ENCODE measurements at places on chromosomes 6 and 20. TPM values are rescaled to one million over a fixed set of nuclear protein-coding genes. Genes with fewer than 3 reads are reported as not detected.

GRCh38 chr20:53737396-53738038 lies 143.9 kb upstream of the ZNF217 start:
- H3K27me3 ChIP-seq: no peaks in the 10 kb centered on the region
- H3K27ac ChIP-seq: peak overlapping the region; percentile 94
- DNase-seq: no peak
- H3K4me1 ChIP-seq: peaks cover 66% of the 10 kb centered on the region

Gene PROCR
- total RNA-seq: 5.8 TPM

- H3K27ac ChIP-seq: no peak overlapping the region
- peaks cover 4% of the 10 kb centered on the region for H3K4me1 ChIP-seq
- no peaks in the 10 kb centered on the region for H3K36me3 ChIP-seq
- H3K4me3 ChIP-seq: no peak overlapping the region
- H3K27me3 ChIP-seq: no peaks in the 10 kb centered on the region
Measured at GRCh38 chr6:138959521-138959920, 28.5 kb downstream of the REPS1 start.

- peaks cover 42% of the 10 kb centered on the region for H3K36me3 ChIP-seq
- no peaks in the 10 kb centered on the region for H3K4me1 ChIP-seq
- no peak for DNase-seq
- H3K4me3 ChIP-seq: no peak overlapping the region
- no peaks in the 10 kb centered on the region for H3K27me3 ChIP-seq
- no peak overlapping the region for H3K27ac ChIP-seq
Measured at GRCh38 chr20:35845561-35845960, 73.7 kb downstream of the PHF20 start.

DNA sequence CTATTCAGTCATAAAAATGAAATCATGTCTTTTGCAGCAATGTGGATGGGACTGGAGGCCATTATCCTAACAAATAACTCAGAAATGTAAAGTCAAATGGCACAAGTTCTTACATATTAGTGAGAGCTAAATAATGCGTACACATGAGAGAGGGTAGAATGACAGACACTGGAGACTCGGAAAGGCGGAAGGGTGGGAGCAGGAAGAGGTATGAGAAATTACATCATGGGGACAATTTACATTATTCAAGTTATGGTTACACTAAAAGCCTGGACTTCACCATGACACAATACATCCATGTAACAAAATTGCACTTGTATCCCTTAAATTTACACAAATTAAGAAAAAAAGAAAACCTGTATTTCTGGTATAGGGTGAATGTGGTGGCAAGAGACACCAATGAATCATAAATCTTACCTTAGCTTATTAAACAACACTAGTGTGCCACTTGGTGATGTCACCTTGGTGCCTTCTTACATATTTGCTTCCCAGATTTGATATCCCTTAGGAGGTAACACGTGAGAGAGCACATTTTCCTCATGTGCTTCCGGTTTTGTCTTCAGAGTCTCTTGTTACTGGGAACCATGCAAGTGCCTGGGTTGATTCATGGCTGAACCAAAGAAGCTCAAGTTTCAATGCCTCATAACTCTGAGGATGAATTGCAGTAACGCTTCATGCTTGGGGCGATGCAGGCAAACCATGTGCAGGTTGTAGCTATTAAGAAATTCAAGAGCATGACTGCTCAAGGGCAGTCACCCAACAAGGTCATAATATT lies 84.6 kb downstream of the DCDC2 start:
- peak overlapping the region; percentile 62 for H3K4me3 ChIP-seq
- no peak for DNase-seq
- H3K4me1 ChIP-seq: peaks cover 55% of the 10 kb centered on the region
- no peaks in the 10 kb centered on the region for H3K36me3 ChIP-seq
- no peaks in the 10 kb centered on the region for H3K27me3 ChIP-seq

- no peak overlapping the region for H3K27ac ChIP-seq
- no peak for DNase-seq
- H3K36me3 ChIP-seq: peaks cover 3% of the 10 kb centered on the region
Measured at GRCh38 chr6:162913206-162913605, 185.4 kb downstream of the PACRG start.

GRCh38 chr6:113599444-113599843 lies 257.7 kb upstream of the MARCKS start:
- H3K27ac ChIP-seq: no peak overlapping the region
- H3K4me1 ChIP-seq: peaks cover 33% of the 10 kb centered on the region
- no peaks in the 10 kb centered on the region for H3K27me3 ChIP-seq
- H3K4me3 ChIP-seq: no peak overlapping the region

Gene CUL9
- 29.5 TPM for total RNA-seq

DNA sequence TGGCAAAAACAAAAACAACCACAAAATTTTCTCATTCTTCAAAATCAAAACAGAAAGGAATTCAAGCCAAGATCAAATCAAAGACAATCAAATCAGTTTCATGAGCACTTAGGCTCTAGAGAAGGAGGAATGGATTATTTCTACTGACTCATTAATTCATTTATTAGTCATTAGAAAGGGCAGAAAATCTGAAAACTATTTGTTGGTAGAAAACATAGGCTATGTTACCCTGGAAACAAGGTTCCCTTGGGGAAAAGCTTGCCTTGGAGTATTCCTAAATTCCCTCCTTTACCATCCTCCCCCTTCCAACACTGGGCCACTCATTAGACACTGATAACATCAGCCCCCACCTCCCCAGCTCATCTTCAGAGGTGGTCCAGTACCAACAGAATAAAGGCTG lies 17.5 kb downstream of the KIF16B start:
- H3K4me1 ChIP-seq: peaks cover 12% of the 10 kb centered on the region
- no peaks in the 10 kb centered on the region for H3K27me3 ChIP-seq
- H3K27ac ChIP-seq: no peak overlapping the region
- no peak for DNase-seq
- no peak overlapping the region for H3K4me3 ChIP-seq

Gene SLC12A5
- 5.1 TPM for total RNA-seq

GRCh38 chr6:122078481-122078880 lies 321.0 kb upstream of the HSF2 start:
- no peak overlapping the region for H3K27ac ChIP-seq
- DNase-seq: no peak
- H3K27me3 ChIP-seq: no peaks in the 10 kb centered on the region
- no peak overlapping the region for H3K4me3 ChIP-seq
- H3K4me1 ChIP-seq: peaks cover 30% of the 10 kb centered on the region

Gene ARMC12
- total RNA-seq: 1.8 TPM

GRCh38 chr6:138188278-138188941 lies 26.7 kb downstream of the ARFGEF3 start:
- H3K4me3 ChIP-seq: peak overlapping the region; percentile 20
- H3K27me3 ChIP-seq: no peaks in the 10 kb centered on the region
- H3K27ac ChIP-seq: peak overlapping the region; percentile 70
- DNase-seq: no peak

DNA sequence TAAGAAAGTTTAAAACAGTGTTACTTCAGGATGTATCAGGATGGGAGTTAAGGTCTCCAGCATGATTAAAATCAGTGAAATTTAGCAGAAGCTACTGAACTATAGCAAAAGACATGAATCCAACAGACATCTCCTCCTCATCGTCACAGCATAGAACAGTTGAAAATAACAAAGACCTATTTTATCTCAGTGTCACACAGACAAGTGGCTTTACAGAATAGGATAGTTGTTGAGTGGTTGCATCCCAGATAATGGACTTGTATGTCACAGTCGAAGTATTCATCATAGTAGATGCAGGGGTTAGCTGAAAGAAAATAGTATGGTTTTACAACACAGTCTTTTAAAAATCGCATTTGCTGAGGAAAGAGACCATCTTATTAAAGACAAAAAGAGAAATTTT lies 31.2 kb downstream of the CRISP1 start:
- DNase-seq: no peak
- no peak overlapping the region for H3K27ac ChIP-seq
- no peaks in the 10 kb centered on the region for H3K4me1 ChIP-seq
- no peaks in the 10 kb centered on the region for H3K36me3 ChIP-seq
- no peak overlapping the region for H3K4me3 ChIP-seq

Gene LY86
- not detected for total RNA-seq

Measured in type B pancreatic cell (in vitro differentiated cells).